ENCODE measurements at places on chromosomes 3 and 15.

DNA sequence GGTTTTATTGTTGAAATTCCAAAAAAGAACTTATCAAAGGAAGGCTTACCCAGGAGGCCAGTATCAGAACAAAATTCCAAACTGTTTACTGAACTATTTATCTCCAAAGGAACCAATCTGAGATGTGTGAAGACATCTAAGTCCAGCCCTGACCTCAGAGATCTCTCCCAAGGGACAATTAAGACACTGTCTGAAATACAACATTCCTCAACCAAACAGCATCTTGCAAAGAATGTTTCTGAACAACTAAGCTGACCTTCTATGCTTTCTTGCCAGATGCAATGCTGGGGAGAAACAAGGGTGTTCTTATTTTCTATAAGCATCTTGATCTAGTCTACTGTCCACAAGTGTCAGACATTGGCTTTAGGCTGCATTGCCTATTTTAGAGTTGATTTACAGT is 13.6 kb downstream of the PDZRN3 start:
- no peak for DNase-seq

GRCh38 chr15:77542491-77543001 is 90.2 kb downstream of the LINGO1 start:
- DNase-seq = no peak

GRCh38 chr15:78909791-78910228 is 35.0 kb downstream of the CTSH start:
- no peak for DNase-seq

DNA sequence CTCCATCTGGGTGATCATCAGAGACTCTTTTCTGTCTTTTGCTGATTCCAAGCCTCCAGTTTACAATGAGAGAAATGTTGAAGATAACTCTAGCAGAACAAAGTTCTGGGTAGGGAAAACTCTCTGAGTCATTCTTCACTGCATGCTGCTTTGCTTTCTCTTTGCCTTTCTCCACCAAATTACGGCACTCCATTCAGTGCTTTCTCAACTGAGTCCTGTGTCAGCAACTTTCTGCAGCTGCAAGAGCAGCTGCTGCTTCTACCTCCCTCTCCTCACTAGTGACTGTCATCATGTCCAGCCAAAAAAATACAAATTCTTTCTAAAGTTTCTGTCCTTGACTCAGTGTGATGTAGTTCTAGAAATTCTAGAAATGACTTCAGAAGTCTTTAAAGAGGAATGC is 953.8 kb downstream of the IGSF11 start:
- DNase-seq = no peak

DNA sequence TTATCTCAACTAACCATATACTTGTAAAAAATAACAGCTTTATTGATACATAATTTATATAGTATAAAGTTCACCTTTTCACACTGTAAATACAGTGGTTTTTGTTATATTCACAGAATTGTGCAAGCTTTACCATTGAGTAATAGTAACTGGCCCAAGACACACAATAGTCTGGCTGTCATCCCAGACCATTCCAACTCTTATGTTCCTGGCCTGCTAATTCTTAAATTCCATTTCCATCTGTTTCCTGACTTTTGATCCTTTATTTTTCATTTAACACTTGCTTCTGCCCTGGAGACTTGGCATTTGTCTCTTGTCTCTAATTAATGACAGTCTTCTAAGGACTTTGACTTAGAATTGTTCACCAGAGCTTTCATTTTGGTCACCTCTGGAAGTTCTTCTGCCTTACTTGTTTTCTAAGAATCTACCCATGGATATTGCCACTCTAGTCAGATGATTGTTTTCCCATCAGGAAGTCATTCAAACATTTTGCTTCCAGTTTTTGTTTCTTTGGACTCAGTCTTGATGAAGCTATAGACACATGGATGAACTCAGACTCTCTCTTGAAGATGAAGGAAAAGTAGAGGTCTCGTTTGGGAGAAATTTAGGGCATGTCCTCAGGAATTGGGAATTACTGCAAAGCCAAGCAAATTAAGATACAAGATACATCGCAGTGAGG is 27.2 kb upstream of the PLSCR4 start:
- no peak for DNase-seq

GRCh38 chr3:12476238-12476897 is 7.9 kb upstream of the TSEN2 start:
- no peak for DNase-seq

DNA sequence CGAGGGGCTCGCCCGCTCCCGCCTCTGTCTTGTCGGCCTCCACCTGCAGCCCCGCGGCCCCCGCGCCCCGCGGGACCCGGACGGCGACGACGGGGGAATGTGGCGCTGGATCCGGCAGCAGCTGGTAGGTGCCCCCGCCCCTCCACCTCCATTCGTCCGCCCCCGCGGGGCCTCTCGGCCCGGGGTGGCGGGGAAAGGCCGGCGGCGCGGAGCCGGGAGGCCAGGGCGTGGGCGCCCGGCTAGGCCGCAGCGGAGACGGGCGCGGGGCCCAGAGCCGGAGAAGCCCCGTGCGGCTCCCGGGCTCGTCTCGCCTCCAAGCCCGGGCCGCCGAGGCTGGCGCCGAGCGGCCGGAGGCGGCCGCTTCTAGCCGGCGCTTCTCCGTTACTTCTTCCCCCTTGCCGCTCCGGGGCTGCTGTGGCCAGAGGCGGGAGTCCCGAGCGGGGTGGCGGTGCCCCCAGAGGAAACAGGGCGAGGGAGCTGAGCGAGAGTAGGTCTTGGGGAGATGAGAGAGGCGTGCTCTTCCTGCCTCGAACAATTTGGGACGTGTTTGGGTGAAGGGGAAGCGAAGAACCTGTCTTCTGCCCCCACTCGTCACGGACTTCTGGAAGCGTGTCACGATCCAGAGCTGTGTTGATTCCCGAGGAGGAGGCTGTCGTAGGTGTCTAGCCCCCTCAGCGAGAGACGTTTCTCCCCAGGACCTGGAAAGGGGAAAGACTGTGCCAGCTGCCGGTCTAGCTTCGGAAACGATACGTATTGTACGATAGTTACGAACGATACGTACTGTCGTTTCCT is 555 bp downstream of the ATP11B start:
- DNase-seq = peak; percentile 74

- no peak for DNase-seq
Observed at GRCh38 chr3:72371431-72371830, 476.8 kb downstream of the SHQ1 start.

DNA sequence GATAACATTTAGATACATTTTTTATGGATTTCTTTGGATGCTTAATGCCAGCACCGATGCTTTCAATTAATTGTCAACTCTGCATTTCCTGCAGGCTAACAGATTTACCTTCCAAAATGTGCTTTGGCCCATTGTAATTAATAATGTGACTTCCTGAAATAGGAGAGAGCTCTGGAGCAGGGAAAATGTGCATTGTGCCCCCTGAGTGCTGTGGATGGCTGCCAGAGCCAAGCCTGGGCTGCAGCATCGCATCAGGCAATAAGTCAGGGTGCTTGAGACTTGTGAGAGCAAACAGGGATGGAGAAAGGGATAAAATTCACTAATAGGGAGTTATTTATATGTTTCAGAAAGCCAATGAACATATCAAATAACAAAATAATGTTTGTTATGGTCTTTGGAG is 133.8 kb downstream of the MOBP start:
- no peak for DNase-seq

DNA sequence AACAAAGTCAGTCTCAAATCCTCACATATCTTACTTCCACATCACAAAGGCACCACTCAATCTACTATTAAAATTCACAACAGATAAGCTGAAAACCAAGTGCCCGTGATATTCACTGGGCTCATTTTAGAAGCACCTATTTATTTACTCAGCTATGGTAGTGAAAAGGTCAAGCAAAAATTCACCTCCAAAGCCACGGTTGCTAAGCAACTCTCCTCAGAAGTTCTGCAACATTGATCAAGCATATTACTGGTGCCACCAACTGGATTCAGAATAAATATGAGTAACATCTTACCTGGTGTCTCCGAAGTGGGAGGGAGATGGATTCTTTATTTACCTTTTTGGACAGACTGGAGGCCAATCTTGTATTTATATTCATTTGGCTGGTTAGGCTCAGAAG is 714.8 kb downstream of the FHIT start:
- no peak for DNase-seq

- DNase-seq = no peak
Observed at GRCh38 chr3:1561427-1561826, 468.6 kb downstream of the CNTN6 start.

- DNase-seq = no peak
Observed at GRCh38 chr3:14949126-14949525, 1.7 kb downstream of the NR2C2 start.

GRCh38 chr3:69058947-69059224 is 6.8 kb upstream of the TMF1 start:
- DNase-seq = no peak

DNA sequence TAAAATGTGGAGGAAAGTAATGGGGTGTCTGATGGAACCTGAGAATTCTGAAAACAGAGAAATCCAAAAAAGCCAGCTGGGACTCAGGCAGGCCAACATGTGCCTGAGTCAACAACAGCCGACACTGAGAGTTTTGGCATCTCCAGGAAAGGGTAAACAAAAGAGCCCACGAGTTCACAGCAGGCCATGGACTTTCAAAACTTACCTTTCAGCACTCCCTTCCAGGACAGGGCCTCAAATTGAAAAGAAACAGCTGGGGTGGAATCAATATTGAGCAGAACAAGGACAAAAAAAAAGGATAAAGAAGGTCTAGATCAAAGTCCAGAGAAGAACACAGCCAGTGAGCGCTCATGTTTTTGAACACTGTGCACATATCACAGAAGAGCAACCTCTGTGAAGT is 735.4 kb upstream of the GRM7 start:
- DNase-seq = no peak

- peak; percentile 59 for DNase-seq
Observed at GRCh38 chr15:41501191-41501917, 7.7 kb downstream of the ITPKA start.

DNA sequence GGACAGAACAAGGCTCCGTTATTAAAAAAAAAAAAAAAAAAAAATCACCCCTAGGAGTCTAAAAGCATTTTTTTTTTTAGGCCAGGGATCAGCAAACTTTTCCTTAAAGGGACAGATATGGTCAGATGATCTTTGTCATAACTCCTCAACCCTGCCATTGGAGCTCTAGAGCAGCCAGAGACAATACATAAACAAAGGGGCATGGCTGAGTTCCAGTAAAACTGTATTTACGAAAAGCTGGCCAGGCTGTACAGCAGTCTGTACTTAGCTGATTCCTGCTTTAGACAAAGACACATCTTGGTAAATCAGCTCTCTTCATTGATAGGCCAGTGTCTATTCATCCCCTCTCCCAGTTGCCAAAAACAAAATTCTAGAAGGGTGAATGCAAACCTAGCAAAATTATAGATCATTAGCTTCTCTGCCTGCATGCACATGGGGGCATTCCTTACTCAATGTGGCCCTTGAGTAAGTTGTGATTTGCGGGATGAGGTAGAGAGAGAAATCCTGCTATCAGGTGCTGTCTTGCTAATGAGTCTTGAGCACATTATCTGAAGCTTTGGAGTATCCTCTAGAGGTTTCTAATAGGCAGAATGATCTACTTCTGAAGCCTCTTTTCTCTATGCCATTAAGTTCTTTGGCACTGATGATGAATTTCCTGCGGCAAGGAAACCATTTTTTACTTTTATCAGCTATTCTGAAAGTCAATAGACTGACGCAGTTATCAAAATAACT is 35.2 kb downstream of the SENP8 start:
- no peak for DNase-seq

DNA sequence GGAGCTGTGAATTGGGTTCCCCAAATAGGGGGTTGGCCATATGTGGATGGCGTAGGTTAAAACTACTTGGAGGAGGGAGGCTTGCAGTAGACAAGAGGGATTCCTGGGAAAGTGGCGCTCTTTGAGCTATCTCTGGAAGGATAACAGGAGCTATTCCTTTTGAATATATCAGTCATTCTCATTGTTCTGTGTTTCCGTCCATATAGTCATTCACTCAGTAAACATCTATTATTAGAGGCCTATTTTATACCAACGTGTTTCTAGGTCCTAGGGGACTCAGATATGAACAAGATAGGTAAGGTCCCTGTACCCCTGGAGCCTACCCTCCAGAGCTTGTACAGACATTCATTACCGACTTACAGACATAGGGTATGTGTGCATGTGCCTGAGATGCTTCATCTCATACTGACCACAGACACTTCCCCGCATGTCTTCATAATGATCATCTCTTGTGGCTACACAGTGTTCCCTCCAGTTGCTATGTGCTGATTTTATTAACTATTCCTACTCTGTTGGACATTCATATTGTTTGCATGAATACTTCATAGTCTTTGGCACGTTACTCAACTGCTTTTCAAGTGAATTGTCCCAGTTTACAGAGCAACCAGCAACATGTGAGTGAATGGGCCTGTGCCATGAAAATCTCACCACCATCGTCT is 55.8 kb upstream of the VILL start:
- no peak for DNase-seq

- DNase-seq = no peak
Observed at GRCh38 chr15:70047386-70048197, 50.1 kb downstream of the TLE3 start.

DNA sequence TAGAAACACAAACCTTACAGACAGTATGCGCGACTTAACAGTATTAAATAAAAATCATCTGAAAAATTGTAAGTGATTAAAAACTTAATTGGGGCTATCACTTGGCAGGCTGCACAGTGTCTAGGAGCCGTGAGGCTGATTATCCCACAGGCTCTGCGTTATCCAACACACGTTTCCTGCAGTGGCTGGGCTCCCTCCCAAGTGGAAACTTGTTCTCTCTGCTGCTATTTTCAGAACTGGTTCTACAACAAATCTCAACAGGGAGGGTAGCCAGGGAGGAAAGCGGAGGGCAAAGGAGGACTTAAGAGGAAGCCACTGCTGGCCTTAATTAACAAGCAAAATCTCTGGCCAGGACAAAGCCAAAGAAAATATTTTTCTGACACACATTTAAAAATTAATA is 555.2 kb downstream of the MAGI1 start:
- DNase-seq = no peak

DNA sequence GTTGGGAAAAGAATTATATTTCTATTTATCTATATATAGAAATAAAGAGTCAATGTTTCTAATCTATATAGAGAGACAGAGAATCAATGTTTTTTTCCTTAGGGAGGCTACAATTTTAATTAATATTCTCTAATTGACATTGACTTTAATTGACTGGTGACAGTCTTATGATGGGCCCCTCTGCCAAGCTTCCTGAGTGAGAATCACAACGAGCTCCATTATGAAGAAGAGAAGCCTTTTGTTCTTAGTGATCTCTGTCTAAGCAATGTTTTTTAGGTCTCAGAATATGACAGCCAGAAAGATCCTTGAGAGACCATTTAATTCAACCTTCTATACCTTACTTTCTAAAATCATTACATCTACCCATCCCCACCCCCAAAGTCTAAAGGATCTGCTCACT is 70.9 kb downstream of the IGSF11 start:
- no peak for DNase-seq

GRCh38 chr3:17936736-17937480 is 194.5 kb upstream of the TBC1D5 start:
- DNase-seq = no peak

GRCh38 chr3:182524711-182525401 is 268.4 kb upstream of the ATP11B start:
- no peak for DNase-seq

Data from activated naive CD8-positive, alpha-beta T cell treated with anti-CD3 and anti-CD28 coated beads, Interleukin-2, amount 10 ng/mL, durations not matched to agents 7 days and 5 days (primary cell).